ENCODE measurements at places on chromosomes 1 and 21. TPM values are rescaled to one million over a fixed set of nuclear protein-coding genes. Genes with fewer than 3 reads are reported as not detected.

GRCh38 chr1:238606896-238607295 lies 716.2 kb upstream of the ZP4 start:
- no peak overlapping the region for H3K4me3 ChIP-seq
- H3K27ac ChIP-seq: no peak overlapping the region
- no peaks in the 10 kb centered on the region for H3K36me3 ChIP-seq

DNA sequence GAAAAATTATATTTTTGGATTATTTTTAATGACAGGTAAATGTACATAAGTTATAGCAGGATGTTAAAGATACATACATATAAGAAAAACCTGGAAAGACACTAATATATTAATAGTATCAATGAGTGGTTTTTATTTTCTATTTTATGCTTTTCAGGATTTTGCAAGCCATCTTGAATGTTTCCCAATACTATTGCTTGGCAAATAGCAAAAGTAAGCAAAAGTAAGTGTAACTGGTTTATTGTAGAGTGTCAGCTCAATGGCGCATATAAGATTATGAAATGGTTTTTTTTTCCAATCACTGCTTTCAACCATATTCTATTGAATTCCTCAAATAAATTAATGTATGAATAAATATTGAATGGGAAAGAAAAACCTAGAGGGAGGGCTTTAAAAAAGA lies 36.4 kb downstream of the ZNF684 start:
- H3K27me3 ChIP-seq: no peaks in the 10 kb centered on the region
- no peak overlapping the region for H3K4me3 ChIP-seq
- no peak for DNase-seq
- peaks cover 3% of the 10 kb centered on the region for H3K4me1 ChIP-seq
- no peaks in the 10 kb centered on the region for H3K36me3 ChIP-seq
- H3K27ac ChIP-seq: no peak overlapping the region

SPSB1 gene
- total RNA-seq: 4.8 TPM

LRRC7 gene
- total RNA-seq: not detected

- DNase-seq: no peak
- no peak overlapping the region for H3K27ac ChIP-seq
- peaks cover 26% of the 10 kb centered on the region for H3K27me3 ChIP-seq
Measured at GRCh38 chr1:236457775-236458174, 63.7 kb downstream of the EDARADD start.

DCST1 gene
- total RNA-seq: not detected
